Astrocyte of the spinal cord (primary cell): ENCODE measurements at places on chromosomes 13 and 19.

DNA sequence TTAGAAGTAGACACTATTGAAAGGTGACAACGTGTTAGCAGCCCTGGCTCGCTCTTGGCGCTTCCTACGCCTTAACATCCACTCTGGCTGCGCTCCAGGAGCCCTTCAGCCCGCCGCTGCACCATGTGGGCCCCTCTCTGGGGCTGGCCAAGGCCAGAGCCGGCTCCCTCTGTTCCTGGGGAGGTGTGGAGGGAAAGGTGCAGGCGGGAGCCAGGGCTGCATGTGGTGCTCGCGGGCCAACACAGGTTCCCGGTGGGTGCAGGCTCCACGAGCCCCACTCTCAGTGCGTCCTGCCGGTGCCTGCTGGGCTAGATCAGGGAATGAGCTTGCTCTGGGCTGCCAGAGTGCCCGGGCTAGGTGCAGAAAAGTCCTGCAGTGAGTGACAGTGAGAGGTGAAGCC is 1284.3 kb downstream of the OLFM4 start:
- no peak for DNase-seq

GRCh38 chr13:91135968-91136367 is 211.5 kb upstream of the MIR17HG start:
- DNase-seq: no peak

- no peak for DNase-seq
Measured at GRCh38 chr19:15199661-15200552, 888 bp downstream of the NOTCH3 start.

- DNase-seq: no peak
Measured at GRCh38 chr13:75120085-75120484, 361.9 kb downstream of the TBC1D4 start.

DNA sequence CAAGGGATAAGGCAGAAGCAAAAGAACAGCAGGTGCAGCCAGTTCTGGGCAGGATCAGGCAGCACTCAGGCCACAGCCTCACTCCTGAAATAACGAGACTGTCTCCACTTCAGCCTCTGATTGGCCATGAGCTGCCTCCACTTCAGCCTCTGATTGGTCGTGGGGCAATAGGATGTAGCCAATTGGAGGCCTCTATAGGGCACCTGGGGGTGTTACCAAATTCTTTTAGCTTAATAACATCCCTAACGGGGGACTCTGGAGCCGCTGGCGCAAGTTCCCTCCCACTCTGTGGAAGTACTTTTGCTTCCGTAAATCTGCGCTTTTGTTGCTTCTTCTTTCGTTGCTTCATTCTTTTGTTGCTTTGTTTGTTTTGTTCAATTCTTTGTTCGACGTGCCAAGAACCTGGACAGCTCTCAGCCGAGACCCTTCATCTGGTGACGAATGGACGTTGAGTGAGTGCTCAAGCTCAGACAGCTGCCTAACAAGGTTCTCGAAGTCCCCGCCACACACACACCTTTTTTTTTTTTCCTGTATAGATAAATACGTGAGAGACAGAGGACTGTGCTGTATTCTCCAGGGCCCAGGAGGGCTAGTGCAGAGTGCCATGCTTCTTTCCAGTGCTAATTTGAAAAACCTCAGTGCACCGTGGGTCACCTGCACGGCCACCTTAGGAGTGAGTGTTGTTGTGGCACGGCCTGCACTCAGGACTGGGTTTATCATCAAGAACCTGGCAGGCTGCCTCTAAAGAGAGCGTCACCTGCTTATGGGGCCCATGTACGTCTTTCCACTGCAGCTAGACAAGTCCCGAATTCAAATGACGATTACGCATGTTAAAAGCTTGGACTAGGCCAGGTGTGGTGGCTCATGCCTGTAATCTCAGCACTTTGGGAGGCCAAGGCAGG is 32.0 kb upstream of the TUBGCP3 start:
- DNase-seq: peak; percentile 25

GRCh38 chr19:2982983-2983350 is 5.6 kb downstream of the TLE6 start:
- peak; percentile 89 for DNase-seq

DNA sequence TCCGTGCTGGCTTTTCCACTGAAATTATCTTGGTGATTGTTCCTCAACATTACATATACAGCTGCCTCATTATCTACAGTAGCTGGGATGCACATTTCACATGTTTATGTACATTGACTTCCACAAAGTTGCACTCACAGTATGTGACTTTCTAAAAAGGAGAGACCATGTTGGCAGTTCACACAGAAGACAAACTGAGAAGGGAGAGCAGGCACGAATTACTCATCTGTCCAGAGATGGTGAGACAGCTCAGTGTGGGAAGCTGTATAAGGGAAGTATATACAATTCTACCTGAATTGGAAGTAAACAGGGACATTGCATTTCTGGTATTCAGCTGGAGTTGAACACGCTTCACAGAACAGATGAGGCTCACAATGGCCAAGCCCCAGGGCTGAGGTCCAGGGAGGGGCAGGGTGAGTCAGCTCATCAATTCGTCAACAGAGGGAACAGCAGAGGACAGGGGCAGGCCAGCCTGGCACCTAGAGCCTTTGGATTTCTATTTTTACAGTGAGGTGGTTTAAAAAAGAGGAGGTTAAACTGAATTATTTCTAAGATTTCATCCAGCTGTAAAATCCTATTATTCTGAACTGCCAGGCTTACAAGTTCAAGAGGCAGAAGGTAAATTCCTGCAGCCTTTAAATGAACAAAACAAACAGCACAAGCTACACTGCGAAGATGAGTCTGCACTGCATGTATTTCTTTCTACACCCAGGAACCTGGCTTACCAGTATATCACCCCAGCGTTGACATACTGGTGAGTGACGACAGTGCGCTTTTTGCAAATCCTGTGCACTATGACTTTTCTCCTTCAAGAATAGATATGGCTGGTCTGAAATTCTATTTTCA is 9.8 kb downstream of the PARP4 start:
- peak; percentile 63 for DNase-seq

DNA sequence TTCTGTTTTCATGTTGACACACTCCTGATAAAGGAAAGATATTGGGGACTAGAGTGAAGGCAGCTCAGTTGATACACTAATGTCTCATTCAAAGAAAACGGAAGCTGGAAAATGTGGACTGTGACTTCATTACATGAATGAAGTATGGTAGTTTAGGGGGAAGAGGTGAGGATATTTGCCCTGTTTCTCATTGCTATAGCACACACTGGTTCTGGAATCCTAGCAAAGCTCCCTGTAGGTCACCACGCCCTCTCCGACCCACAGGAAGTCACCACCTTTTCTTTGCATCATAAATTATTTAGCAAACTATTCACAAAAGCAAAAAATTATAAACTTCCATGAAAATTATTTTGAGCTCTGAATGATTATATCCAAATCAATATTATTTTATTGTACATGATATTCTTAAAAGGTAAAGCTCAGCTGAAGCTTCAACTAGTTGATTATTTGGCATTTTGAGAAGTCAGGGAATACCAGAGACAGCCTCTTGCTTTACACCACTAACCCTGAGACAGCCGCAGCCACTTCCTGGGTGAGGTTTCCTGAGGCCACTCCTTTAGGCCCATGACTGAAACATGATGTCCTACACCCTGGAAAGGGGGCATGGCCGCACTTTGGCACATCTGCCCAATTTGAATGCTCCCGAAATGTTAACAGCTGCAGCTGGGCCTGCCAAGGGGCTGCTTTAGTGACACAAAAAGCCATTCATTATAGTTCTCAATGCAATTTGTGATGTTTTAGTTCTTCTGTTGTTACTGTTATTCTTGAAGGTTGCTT is 50.0 kb upstream of the WDFY2 start:
- DNase-seq: no peak

- DNase-seq: no peak
Measured at GRCh38 chr13:113288880-113289279, 8.2 kb upstream of the LAMP1 start.
